ENCODE measurements at places on chromosomes 2 and 18.

- DNase-seq = no peak
Observed at GRCh38 chr2:16109821-16110310, 169.5 kb downstream of the MYCN start.

DNA sequence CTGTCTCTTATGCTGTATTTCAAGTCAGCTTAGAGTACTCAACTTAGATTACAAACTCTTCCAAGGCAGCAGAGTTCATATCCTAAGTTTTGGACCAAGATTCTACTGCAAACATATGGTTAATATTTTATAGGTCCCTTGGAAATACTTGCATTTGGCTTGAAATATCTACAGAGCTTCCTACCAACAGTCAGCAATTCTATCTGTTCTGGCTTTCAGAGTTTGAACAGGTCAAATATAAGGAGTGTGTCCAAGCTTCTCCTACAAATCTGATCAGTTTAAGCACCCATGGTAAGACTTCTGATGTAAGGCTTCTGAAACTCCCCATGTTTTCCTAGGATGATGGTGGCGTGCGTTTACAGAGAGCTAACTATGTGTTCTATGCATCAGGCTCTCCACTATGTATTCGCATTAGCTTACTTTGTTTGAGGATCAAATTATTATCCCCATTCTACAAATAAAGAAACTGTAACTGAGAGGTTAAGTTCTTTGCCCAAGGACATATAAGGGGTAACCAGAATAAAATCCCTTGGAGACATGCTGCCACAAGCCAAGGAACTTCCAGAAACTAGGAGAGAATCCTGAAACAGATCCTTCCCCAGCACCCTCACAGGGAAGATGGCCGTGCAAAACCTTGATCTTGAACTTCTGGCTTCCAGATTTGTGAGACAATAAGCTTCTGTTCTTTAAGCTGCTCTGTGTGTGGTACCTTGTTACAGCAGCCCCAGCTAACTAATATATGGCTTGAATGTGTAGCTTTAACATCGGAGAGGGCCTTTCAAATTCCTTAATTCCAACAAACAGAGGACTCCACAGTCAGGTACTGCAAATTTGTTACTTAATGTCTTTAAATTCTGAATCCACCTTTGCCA, 55.1 kb downstream of the ATP8B1 start:
- DNase-seq = no peak

GRCh38 chr2:156818221-156818620, 382.0 kb downstream of the GPD2 start:
- DNase-seq = no peak

DNA sequence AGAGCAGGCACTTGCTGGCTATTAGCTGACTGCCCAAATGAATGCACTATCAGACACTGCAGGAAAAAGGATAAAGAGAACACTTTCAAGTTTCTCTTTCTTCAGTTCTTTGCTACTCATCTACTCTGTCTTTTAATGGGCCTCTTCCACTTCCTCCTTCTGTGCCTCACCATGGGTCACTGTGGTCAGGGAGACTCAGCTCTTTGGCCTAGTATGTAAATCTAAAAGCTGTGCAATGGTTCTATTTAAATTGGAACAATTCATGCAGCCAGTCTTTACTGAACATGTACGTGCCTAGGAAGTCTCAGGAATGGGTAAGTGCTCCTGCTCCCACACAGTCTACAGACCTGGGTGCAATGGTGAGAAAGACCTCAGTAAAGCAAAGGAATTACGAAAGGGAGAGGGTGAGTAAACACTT, 79.1 kb upstream of the DNMT3A start:
- no peak for DNase-seq

- no peak for DNase-seq
Observed at GRCh38 chr2:240812721-240813120, 7.3 kb downstream of the KIF1A start.

DNA sequence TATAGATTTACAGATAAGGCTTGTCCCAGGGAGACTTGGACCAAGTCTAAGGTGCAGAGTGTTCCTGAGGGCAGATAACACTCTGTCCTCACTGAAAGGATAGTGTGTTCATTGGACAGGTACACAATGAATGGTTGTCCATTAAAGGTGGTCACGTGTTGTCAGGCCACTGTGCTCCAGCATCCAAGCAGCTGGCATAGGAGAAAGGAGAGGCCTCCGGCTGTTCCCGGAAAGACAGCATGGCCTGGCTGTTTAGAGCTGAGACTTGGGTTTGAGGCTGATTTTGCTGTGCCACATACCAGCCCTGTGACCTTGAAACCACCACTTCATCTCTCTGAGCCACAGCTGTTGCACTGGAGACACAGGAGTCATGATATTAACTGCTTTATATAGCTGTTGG, 19.6 kb upstream of the SULT1C3 start:
- DNase-seq = no peak

GRCh38 chr2:99489063-99489760, 605 bp downstream of the REV1 start:
- no peak for DNase-seq

DNA sequence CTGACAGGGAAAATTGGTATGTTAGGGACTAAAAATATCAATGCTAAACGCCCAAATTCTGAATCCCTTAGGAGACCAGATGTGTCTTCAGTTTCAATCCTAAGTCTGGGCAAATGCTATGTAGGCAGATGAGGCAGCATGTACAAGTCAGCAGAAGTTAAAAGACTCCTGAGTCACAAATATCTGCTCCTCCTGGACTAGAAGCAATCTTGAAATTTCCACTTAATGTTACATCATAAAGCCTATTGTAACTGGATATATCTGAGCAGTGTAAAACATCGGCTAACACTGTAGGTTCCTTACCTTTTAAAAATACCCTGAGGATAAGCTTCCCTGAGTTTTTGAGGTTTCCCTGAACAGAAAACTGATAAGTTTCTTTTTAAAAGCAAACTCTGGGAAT, 1087.6 kb upstream of the PIK3C3 start:
- no peak for DNase-seq

DNA sequence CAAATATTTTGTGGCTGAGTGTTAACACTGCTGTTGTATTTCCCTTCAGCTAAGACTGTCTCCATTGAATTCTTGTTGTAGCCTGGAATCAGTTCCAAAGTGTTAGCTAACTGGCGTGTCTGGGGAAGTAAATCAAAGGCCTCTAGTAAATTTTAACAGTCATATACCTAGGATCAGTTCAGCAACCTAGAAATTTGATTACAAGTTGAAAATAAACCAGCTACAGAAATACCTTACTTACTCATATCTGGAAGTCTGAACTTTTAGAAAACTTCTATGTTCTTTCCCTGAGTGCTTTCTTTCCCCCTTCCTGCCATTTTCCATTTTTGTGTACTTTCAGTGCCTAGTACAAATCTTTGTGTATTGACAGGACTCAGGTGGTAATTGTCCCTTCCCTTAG, 396.7 kb upstream of the DCC start:
- DNase-seq = no peak
